ENCODE measurements at places on chromosomes 2 and 18.

GRCh38 chr2:170971071-170971470, 42.0 kb downstream of the GORASP2 start:
- no peak for DNase-seq

DNA sequence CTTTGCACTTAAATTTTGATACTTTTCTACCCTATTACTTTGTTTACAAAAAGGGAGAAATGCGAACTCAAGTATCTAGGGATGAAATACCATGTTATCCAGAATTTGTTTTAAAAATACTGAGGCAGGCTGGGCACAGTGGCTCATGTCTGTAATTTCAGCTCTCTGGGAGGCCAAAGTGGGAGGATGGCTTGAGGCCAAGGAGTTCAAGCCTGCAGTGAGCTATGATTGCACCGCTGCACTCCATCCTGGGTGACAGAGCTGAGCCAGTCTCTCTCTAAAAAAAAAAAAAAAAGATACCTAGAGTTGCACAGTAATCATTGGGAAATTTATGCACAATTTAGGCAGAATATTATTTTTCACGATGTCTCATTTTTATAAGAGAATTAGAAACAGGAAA, 12.4 kb upstream of the VAPA start:
- DNase-seq: no peak

GRCh38 chr2:30266051-30266621, 34.8 kb downstream of the LBH start:
- peak; percentile 75 for DNase-seq

DNA sequence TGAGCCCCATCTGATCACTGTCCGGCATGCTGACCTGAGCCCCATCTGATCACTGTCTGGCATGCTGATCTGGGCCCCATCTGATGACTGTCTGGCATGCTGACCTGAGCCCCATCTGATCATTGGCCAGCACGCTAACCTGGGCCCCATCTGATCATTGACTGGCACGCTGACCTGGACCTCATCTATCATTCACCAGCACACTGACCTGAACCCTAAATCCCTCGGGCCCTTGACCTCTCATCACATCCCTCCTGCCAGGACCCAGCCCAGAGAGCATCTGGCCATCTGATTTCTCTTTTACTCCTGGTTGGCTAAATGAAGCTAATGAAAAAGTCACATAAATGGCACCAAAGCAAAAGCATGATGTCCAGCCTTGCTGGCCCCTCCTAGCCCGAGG, 207.1 kb downstream of the NDUFA10 start:
- DNase-seq: no peak

Measured in CD4-positive, alpha-beta T cell treated with Interleukin-1 beta for 1 hour (primary cell).